Fibroblast of the aortic adventitia (primary cell): ENCODE measurements at places on chromosomes 1 and 21.

GRCh38 chr21:26572702-26573381, at the start of gene CYYR1:
TSS of gene CYYR1 (minus strand) at chr21:26573286. CDS start at chr21:26572940, 346 bp downstream.
- no peak for DNase-seq

DNA sequence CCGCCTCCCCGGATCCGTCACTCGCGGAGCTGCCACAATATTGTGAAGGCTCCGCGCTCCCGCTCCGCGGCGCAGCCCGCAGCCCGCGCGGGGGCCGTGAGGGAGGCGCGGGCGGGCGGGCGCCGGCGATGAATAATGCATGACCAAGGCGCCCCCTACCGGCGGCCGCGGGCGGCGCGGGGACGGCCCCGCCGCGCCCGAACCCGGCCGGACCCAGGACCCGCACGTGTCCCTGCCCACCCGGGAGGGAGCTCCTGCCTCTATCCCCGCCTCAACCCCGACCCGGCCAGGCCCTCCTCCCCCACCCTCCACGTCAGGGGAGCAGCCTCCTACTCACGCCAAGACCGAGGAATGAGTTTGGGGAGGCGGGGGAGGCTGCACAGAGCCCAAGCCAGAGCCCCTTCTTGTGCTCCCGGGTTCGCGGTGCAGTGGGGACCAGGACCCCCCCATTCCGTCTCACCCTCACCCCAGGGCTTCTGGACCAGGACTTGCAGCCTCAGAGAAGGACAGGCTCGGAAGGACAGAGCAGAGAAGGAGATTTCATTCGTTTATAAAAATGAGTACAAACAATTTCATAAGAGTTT, 70.8 kb upstream of the CASZ1 start:
- no peak for DNase-seq

- no peak for DNase-seq
These were observed 96.3 kb upstream of the ACTL8 start for GRCh38 chr1:17658837-17659236.

GRCh38 chr1:205330150-205330549, 8.6 kb upstream of the NUAK2 start:
- no peak for DNase-seq

DNA sequence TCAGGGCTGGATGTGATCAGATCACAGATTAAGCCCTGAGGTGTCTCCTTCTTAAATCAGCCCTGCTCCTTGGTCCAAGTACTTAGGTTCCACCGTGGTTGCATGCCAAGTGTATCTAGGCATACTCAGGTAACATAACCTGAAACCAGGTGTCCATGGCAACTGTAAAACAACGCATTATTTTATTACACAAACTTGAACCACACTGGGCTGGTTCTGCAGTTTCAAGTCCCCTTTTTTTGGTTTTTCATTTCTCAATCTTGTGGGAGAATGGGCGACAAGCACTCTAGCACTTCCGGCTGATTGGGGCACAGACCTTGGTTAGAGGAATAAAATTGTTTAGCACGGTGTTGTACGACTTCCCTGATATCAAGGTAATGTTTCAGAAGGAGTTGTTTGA, 65.2 kb downstream of the GBP6 start:
- DNase-seq: no peak

DNA sequence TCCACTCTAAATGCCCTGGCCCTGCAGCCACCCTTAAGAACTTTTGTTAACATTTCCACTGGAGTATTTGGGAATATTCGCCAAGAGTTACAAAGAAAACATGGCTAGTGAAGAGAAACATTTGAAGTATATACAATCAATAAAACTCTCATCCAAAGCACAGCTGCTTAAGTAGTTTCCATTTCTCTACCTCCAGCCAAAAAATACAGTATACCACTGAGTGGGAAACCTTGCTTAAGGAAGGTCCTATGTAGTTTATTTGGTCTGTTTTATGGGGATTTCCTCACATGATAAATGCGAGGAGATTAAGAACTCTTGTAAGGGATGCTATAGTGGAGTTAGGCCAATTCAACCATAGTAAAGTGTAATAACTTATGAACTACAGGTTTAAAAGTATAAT, 382.5 kb downstream of the NEGR1 start:
- no peak for DNase-seq

- peak; percentile 86 for DNase-seq
These were observed 448.0 kb downstream of the KCNT2 start for GRCh38 chr1:196160066-196160795.

GRCh38 chr1:207433435-207433834, 20.7 kb upstream of the CR2 start:
- no peak for DNase-seq

DNA sequence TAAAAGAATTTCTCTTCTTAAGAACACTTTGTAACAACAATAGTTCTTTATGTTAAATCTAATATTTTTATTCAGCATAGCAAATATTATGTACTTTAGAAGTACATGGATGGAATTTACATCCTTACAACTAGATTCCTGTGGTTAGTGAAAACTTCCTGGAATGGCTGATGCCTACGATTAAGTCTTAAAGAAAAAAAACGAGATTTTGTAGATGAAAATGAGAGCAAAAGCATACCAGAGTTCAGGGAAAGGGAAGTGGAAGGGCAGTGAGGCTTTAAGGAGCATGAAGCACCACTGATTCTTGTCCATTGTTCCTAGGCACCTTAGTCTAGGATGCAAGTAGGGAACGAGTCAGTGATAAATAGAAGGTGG, 26.7 kb downstream of the CFH start:
- DNase-seq: peak; percentile 64

DNA sequence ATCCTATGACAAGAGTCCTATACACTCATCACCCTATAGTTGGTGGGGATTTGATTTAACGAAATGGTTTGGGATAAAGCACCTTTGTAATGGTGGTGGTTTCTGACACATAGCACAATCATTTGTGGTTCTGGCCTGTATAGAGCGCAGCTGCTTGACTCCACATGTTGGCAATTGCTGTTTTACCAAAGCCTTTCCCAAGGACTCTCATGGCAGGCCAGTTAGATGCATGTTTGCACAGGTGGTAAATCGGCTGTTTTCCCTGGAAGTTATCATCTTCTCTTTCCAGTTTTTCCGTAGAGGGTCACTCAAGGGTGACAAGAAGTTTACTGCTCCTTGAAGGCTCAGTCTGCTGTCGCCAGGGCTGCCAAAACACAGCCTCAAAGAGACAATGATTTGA, 17.1 kb upstream of the XPR1 start:
- DNase-seq: no peak

- DNase-seq: peak; percentile 72
These were observed 131.8 kb upstream of the SGIP1 start for GRCh38 chr1:66402194-66402593.

GRCh38 chr1:35287807-35288640, 19.5 kb downstream of the ZMYM4 start:
- DNase-seq: peak; percentile 72

GRCh38 chr1:80048716-80049115, 1042.2 kb upstream of the ADGRL4 start:
- no peak for DNase-seq

GRCh38 chr1:33367485-33368405, 46.8 kb upstream of the A3GALT2 start:
- peak; percentile 82 for DNase-seq

- no peak for DNase-seq
These were observed 51.1 kb upstream of the LRRC8C start for GRCh38 chr1:89581859-89582258.

DNA sequence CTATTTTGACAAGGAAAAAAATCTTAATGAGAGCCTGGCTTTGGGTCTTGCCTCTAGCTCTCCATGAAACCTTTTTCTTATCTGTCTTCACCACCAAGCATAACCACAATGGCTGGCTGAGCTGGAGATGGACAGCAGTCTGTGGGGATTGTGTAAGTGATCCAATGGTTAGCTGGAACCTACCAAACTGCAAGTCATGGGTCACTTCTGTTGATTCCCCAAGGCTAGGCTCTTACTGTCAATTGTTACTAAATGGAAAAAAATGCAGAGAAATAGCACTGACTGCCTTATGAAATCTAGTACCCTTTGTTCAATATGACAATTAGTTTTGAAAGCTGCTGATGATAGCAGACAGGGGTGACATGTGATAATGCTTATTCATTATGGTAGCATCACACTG, 359.0 kb downstream of the ST6GALNAC3 start:
- DNase-seq: peak; percentile 2

DNA sequence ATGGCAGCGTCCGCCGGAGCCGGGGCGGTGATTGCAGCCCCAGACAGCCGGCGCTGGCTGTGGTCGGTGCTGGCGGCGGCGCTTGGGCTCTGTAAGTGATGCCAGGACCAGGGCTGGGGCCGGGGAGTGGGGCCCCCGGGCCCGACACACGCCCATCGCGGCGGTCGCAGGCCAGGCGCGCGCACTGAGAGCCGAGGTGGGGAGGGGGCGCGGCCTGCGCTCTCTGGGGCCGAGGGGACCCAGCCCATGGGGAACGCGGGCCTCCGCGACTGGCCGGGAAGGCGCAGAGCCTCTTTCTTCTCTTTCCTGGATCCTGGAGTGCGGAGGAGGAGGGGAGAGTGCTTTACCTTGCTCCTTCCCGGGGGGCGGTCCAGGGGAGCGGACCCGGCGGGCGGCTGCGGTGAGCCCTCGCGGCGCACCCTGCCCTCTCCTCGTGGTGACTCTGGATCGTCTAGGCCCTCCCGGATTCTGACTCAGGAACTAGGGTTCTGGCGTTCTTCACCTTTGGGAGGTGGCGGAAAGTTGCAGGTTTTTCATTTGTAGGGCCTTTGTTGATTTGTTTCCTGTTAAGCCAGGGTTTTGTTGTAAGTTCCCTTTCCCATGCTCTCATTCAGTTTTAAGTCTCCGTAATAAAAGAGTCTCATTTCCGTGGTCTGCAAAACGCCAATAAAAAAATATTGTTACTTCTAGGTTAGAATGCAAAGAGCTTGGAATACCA, 529 bp downstream of the MPZL1 start:
- DNase-seq: peak; percentile 29

GRCh38 chr1:10583641-10584040, 108.9 kb downstream of the PEX14 start:
- DNase-seq: no peak

DNA sequence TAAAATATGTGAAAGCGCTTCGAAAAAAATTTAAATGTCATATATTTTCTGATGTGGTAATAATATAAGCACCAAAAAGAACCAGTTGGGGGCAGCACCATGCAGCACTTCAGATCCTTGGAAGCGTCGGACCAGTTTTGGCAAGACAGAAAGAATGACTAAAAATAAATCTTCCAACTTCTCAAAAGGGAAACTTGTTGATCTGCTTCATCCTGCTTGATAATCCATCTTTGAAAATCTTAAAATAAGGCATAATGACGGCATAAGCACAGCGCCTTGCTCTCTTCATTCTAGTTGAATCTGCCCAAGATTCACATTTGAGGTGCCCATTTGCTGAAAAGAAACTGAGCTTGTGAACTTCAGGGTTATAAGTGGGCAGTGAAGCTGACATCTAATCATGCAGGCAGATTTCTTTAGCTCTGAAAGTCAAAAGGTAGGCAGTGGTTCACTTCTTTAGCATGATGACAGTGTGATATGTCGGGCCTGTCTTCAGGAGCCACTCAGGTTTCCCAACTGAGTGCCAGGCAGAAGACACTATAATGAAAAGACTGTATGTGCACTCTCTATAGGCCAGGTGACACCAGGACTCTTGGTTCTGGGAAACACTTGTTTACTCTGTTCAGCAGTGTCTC, 19.8 kb upstream of the MUTYH start:
- DNase-seq: peak; percentile 89

DNA sequence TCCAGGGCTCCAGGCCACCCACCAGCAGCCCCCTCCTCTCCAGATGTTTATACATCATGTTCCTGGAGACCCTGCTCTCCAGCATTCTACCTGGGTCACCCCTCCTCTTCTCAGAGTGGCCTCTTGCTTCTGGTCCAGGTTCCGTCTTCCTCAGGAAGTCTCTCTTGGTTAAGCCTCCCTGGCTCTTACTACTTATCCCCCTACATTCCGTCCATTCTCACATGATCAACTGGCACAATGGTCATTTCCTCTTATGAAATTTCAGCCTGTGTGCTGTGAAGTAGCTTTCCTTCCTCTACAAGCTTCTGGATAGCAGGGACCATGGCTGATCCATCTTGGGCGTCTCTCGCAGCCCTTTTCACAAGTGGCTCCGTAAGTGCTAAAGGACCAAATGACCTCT, 33.9 kb upstream of the ATP2B4 start:
- DNase-seq: peak; percentile 66

- no peak for DNase-seq
These were observed 66.1 kb downstream of the TMEM53 start for GRCh38 chr1:44608141-44608540.

DNA sequence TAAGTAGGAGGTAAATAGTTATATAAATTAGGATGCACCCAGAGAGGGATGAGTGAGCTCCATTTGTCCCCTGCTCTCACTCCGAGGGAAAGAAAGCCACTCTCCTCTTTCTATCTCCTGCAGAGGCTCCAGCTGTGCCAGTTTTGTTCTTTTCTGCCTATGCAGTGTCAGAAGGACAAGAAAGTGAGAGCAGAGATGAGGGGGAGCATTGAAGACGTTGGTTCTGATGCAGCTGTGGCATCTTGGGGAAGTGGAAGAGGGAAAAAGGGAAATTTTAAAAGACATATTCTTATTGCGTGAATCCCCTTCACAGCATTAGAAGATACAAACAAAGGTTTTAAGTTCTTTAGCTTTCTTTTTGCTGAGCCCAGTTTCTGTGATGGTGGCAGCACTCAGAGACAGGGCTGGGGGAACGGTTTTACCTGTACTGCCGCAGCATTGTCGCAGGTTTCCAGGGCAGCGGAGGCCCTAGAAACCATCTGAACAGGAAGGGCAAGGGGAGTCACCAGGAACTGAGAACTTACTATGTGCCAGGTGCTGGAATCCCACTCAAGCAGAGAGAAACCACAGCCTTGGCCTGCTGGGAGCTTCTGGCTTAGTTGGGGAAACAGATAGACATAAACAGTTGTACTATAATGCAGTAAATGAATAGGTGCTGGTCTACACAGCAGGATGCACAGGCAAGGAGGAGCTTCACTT, 44.9 kb upstream of the USP24 start:
- no peak for DNase-seq
